ENCODE measurements at places on chromosomes 5 and 9. TPM values are rescaled to one million over a fixed set of nuclear protein-coding genes. Genes with fewer than 3 reads are reported as not detected.

GABRA6 gene
- not detected for total RNA-seq

DNA sequence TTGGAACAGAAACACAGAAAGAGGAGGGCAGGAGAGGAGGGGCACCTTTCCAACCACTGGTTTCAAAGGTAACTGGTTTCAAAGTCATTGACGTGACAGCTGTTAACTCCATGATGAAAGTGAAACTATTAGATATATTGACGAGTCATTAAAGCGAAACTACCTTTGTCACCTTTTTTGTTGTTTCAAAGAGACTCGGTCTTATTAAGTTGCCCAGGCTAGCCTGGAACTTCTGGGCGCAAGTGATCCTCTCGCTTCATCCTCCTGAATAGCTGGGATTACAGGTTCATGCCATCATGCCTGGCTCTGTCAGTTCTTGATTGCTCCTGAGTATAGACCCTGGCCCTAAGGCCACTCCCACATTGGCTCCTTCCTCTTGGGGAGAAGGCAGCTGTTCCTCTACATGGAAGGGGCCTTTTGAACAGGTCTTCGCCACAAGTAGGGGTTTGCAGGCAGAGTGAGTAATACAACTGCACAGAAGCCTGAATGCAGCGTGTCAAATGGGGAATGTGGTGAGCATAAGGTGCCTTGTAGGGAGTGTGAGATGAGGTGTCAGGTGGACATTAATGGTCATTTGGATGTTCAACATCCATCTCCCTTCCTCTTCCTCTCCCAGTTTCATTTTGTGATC, 3.4 kb upstream of the F12 start:
- no peaks in the 10 kb centered on the region for H3K4me1 ChIP-seq
- no peak overlapping the region for H3K27ac ChIP-seq
- no peak for DNase-seq
- no peak overlapping the region for H3K4me3 ChIP-seq

TTC23L gene
- total RNA-seq = 0.55 TPM

MSMP gene
- total RNA-seq = not detected

- no peak for DNase-seq
- H3K4me3 ChIP-seq = no peak overlapping the region
- H3K27ac ChIP-seq = no peak overlapping the region
- no peaks in the 10 kb centered on the region for H3K4me1 ChIP-seq
Observed at GRCh38 chr9:16345902-16346301, 524.6 kb downstream of the BNC2 start.

FAM151B gene
- total RNA-seq = 4.3 TPM

PLPPR1 gene
- total RNA-seq = not detected

ARID3C gene
- total RNA-seq = not detected

SPEF2 gene
- total RNA-seq = 1.5 TPM

CAMK4 gene
- 0.88 TPM for total RNA-seq

DNA sequence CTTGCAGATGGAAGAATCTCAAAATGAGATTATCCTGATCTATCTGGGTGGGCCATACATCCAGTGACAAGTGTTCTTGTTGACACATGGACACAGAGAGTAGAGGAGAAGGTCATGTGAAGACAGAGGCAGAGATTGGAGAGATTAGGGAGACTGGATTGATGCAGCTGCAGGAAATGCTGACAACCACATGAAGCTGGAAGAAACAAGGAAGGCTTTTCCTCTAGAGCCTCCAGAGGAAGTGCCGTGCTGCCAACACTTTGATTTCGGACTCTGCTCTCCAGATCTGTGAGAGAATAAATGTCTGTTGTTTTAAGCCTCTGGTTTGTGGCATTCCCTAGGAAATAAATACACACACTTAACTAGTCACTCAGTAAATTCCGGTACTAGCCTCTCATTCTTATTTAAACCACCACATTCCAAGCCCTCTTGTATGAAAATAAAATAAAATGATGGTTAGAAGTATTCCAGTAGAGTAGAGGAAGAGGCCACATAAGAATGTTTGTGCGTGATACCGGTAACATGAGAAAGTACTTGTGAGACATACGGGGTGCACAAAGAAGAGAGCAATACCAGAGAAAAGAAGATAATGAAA, 110.9 kb upstream of the DMAC1 start:
- no peaks in the 10 kb centered on the region for H3K4me1 ChIP-seq
- DNase-seq = no peak
- no peaks in the 10 kb centered on the region for H3K27me3 ChIP-seq
- H3K36me3 ChIP-seq = no peaks in the 10 kb centered on the region

GRCh38 chr9:16683326-16683725, 187.1 kb downstream of the BNC2 start:
- H3K4me3 ChIP-seq = no peak overlapping the region
- no peaks in the 10 kb centered on the region for H3K27me3 ChIP-seq
- H3K27ac ChIP-seq = no peak overlapping the region
- H3K36me3 ChIP-seq = no peaks in the 10 kb centered on the region
- DNase-seq = no peak

GPRIN1 gene
- 16.7 TPM for total RNA-seq

DBH gene
- not detected for total RNA-seq

TENT4A gene
- 51.7 TPM for total RNA-seq

DNA sequence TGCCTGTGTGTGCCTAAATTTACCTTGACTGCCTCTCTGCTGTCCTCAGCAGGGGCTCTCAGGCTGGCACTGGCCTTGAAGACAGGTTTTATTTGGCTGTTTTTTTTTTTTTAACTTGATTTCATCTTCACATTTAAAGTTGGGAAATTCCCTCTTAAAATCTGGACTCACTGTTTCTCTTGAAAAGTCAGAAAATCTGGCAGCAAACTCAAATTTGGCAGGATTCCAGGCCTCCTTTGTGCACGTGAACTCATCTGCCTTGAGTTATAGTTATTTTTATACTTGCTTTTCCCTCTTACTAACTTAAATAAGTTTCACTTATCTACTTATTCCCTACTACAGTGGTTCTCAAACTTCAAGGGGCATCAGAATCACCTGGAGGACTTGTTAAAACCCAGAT, 118.4 kb upstream of the MAP3K1 start:
- no peaks in the 10 kb centered on the region for H3K4me1 ChIP-seq
- no peaks in the 10 kb centered on the region for H3K36me3 ChIP-seq
- DNase-seq = no peak
- peaks cover 16% of the 10 kb centered on the region for H3K27me3 ChIP-seq
- H3K27ac ChIP-seq = no peak overlapping the region

DNA sequence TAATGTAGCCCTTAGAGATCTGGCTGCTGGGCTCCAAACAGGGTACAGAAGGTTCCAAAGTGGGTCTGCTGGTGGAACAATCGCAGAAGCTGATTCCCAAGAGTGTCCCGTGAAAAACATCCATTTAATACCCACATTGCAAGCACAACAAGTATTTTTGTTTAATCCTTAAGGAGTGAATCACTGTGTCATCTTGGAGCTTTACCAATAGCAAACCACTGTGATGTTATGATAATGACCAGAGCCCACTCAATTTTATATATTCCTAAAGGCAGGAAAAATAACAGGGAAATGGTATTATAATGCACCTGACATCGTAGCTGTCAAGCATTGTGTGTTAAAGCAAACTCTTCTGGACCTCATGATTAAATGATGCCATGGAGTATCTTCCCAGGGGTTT, 291.9 kb downstream of the FBXL7 start:
- no peaks in the 10 kb centered on the region for H3K36me3 ChIP-seq
- DNase-seq = no peak
- H3K27ac ChIP-seq = no peak overlapping the region
- no peak overlapping the region for H3K4me3 ChIP-seq
- no peaks in the 10 kb centered on the region for H3K27me3 ChIP-seq
- H3K4me1 ChIP-seq = no peaks in the 10 kb centered on the region

CD14 gene
- total RNA-seq = 0.48 TPM

- peaks cover 22% of the 10 kb centered on the region for H3K27me3 ChIP-seq
- no peaks in the 10 kb centered on the region for H3K4me1 ChIP-seq
- no peak overlapping the region for H3K4me3 ChIP-seq
- H3K27ac ChIP-seq = no peak overlapping the region
- no peaks in the 10 kb centered on the region for H3K36me3 ChIP-seq
- no peak for DNase-seq
Observed at GRCh38 chr9:97714435-97714834, 17.3 kb upstream of the XPA start.

- no peaks in the 10 kb centered on the region for H3K4me1 ChIP-seq
- no peak for DNase-seq
- no peaks in the 10 kb centered on the region for H3K36me3 ChIP-seq
- H3K27me3 ChIP-seq = no peaks in the 10 kb centered on the region
- H3K4me3 ChIP-seq = no peak overlapping the region
Observed at GRCh38 chr9:92704528-92704927, 34.6 kb upstream of the IPPK start.

S1PR3 gene
- 50.9 TPM for total RNA-seq

GRCh38 chr9:135184181-135185053, 96.9 kb downstream of the OLFM1 start:
- DNase-seq = no peak
- H3K4me3 ChIP-seq = no peak overlapping the region
- H3K36me3 ChIP-seq = no peaks in the 10 kb centered on the region
- no peak overlapping the region for H3K27ac ChIP-seq

LCN9 gene
- not detected for total RNA-seq

DNA sequence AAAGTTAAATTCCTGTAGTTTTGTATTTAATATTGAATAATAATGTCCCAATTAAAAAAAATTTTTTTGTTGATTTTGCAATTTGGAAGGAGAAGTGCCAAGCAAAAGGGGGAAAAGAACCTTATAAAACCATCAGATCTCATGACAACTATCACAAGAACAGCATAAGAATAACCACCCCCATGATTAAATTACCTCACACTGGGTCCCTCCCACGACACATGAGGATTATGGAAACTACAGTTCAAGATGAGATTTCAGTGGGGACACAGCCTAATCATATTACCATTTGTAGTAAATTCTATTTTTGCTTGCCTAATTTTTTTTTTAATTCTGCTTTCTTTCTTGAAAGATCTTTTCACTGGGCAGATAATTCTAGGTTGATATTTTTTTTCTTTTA, 33.4 kb upstream of the FCHO2 start:
- H3K36me3 ChIP-seq = no peaks in the 10 kb centered on the region
- H3K27ac ChIP-seq = no peak overlapping the region
- no peaks in the 10 kb centered on the region for H3K27me3 ChIP-seq
- no peak for DNase-seq
- H3K4me1 ChIP-seq = peaks cover 11% of the 10 kb centered on the region

- no peaks in the 10 kb centered on the region for H3K27me3 ChIP-seq
- H3K4me3 ChIP-seq = peak overlapping the region; percentile 87
- H3K27ac ChIP-seq = peak overlapping the region; percentile 88
- H3K36me3 ChIP-seq = no peaks in the 10 kb centered on the region
- DNase-seq = no peak
Observed at GRCh38 chr5:62306323-62306895, 403 bp downstream of the KIF2A start.

- no peak for DNase-seq
- H3K4me1 ChIP-seq = no peaks in the 10 kb centered on the region
- no peaks in the 10 kb centered on the region for H3K36me3 ChIP-seq
- H3K27ac ChIP-seq = no peak overlapping the region
Observed at GRCh38 chr9:29769019-29769418, 2195.7 kb upstream of the C9orf72 start.

PIGO gene
- total RNA-seq = 32.9 TPM

GRCh38 chr9:116450378-116451139, 236.5 kb upstream of the TRIM32 start:
- no peaks in the 10 kb centered on the region for H3K27me3 ChIP-seq
- H3K27ac ChIP-seq = no peak overlapping the region
- no peaks in the 10 kb centered on the region for H3K4me1 ChIP-seq
- no peak overlapping the region for H3K4me3 ChIP-seq
- no peak for DNase-seq

- no peak overlapping the region for H3K4me3 ChIP-seq
- H3K36me3 ChIP-seq = no peaks in the 10 kb centered on the region
- no peak overlapping the region for H3K27ac ChIP-seq
- no peaks in the 10 kb centered on the region for H3K4me1 ChIP-seq
- H3K27me3 ChIP-seq = no peaks in the 10 kb centered on the region
- no peak for DNase-seq
Observed at GRCh38 chr5:154301726-154302125, 111.2 kb downstream of the GALNT10 start.

TAF11L9 gene
- not detected for total RNA-seq

- no peak for DNase-seq
- H3K36me3 ChIP-seq = no peaks in the 10 kb centered on the region
- H3K4me1 ChIP-seq = no peaks in the 10 kb centered on the region
- no peak overlapping the region for H3K27ac ChIP-seq
- H3K27me3 ChIP-seq = peaks cover 62% of the 10 kb centered on the region
Observed at GRCh38 chr9:105039175-105039799, 111.3 kb upstream of the ABCA1 start.

CYLC2 gene
- total RNA-seq = not detected

DNA sequence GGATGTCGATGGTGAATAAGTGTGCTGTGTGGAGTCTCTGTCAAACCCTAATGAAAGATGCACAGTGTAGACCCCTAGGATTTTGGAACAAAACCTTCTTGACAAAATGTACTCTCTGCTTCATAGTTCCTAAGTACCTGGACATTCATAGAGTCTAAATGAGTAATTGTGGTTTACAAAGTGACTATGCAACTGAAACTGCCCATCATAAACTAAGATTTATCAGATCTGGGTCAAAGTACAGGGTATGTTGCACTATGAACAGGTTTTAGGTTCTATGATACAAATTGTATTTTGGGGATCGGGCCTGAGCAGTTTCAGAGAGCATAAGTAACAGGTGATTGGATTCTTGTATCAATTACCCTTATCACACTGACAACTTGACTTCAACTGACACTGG, 79.4 kb downstream of the LURAP1L start:
- H3K27me3 ChIP-seq = no peaks in the 10 kb centered on the region
- H3K36me3 ChIP-seq = no peaks in the 10 kb centered on the region
- no peaks in the 10 kb centered on the region for H3K4me1 ChIP-seq
- no peak overlapping the region for H3K27ac ChIP-seq
- no peak for DNase-seq

- no peaks in the 10 kb centered on the region for H3K4me1 ChIP-seq
- H3K27ac ChIP-seq = no peak overlapping the region
- H3K4me3 ChIP-seq = no peak overlapping the region
- DNase-seq = no peak
- no peaks in the 10 kb centered on the region for H3K27me3 ChIP-seq
- H3K36me3 ChIP-seq = no peaks in the 10 kb centered on the region
Observed at GRCh38 chr5:179123491-179124272, 63.5 kb downstream of the ZNF354C start.

GRCh38 chr5:6448622-6449464, at the start of gene UBE2QL1:
TSS of gene UBE2QL1 (plus strand) at chr5:6448859. CDS start at chr5:6448894, 35 bp downstream.
- peaks cover 40% of the 10 kb centered on the region for H3K27me3 ChIP-seq
- H3K4me1 ChIP-seq = no peaks in the 10 kb centered on the region
- H3K4me3 ChIP-seq = peak within 1 kb of the TSS; percentile 50
- H3K36me3 ChIP-seq = no peaks in the 10 kb centered on the region

Data from A673 (cell line).